ENCODE measurements at places on chromosomes 13 and 19. TPM values are rescaled to one million over a fixed set of nuclear protein-coding genes. Genes with fewer than 3 reads are reported as not detected.

- no peak for ATAC-seq
Observed at GRCh38 chr13:73138638-73139491, 80.1 kb downstream of the KLF5 start.

DNA sequence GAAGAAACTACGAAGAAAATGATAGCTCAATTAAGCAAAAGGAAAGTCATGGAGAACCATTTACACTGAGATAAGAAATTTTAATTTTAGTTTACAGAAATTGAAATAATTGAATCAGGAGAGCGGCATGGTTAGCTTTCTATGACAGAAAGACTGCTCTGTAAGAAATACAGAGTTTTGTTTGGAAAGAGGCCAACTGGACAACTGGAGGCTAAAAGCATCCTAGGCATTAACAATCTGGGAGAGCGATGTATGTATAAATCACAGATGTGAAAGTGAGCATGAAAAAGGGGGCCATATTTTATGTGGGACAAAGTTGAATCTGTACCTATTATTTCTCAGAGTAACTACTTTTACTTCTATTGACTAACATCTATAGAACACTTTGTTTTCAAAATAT is 1608.8 kb upstream of the PCDH20 start:
- ATAC-seq: no peak

GRCh38 chr19:29618434-29618833 is 12.4 kb downstream of the POP4 start:
- no peak for ATAC-seq

DNA sequence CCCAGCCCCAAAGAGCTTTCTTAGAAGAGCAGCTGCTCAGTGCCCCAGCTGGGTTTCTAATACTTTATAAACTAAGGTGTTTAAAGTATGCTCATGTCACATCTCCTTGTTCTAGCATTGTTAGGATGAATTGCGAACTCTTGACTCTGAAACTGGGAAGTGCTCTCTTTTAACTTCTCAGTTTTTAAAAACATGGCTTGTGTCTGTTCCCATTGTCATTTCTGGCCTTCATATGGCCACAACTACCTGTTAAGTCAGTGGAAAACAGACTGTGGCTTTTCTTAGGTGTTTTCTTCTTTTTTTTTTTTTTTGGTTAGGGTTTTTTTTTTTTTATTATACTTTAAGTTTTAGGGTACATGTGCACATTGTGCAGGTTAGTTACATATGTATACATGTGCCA is 164.7 kb downstream of the KCNRG start:
- ATAC-seq: no peak

- ATAC-seq: peak; percentile 59
Observed at GRCh38 chr13:37766502-37766901, 103.1 kb downstream of the TRPC4 start.

DNA sequence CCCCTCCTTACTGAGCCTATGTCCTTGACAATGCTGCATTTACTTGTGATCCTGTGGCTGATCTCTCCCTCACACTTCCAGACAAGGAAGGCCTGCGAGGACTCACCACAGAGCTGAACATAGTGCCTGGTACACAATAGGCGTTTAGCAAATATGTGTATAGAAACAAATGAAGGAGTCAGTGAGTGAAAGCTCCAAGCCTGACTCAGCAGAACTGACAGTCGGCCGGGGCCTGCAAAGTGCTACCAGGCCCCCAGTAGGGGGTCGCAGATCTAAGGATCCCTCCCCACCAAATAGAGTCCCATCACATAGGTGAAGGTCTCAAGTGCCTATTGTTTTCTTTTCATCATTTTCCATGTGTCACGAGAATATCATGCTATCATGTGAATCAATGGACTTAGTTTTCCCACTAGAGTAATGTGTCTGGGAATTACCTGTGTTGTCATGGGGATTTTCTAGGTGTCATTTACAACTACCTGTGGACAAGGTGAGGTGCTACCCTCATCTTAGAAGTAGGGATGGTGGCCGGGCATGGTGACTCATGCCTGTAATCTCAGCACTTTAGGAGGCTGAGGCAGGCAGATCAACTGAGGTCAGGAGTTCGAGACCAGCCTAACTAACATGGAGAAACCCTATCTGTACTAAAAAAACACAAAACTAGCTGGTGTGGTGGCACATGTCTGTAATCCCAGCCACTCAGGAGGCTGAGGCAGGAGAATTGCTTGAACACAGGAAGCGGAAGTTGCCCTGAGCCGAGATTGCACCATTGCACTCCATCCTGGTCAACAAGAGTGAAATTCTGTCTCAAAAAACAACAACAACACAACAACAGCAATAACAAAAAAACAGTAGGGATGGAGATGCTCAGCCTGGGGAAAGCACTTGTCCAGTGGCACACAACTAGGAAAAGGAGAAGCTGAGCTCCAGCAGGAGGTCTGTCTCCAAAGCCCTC is 50.3 kb upstream of the CYP2A7 start:
- no peak for ATAC-seq

DNA sequence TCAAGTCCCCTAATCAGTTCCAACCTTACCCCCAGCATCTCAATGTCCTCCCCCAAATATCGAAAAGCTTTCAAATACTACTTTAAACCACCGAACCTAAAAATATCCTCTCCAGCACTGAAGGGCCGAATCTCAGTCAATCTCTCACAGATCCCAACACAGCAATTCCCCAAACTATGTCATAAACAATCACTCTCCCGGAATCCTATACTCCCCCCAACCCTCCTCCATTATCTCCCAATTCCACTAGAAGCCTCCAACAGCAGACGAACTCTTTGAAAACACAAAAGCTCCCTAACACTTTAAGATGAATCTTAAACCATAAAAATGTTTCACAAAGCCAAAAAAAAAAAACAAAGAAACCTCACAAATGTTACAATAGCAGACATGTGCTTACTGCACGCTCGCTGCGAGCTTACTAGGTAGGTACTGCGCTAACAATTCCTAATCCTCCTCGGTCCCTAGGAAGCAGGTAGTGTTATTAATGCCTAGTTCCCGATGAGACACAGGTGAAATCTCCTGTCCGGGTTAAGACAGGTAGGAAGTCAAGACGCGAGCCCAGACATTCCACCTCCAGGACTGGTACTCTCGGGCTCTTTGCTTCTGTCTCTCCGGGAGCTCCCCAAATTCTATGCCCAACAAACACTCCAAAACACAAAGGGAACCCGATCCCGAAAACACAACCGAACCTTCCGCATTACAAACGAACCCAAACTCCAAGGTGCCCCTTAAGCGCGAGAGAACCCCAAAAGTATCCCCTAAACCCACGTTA is 14.2 kb downstream of the FBXO46 start:
- peak; percentile 3 for ATAC-seq

- ATAC-seq: peak; percentile 62
Observed at GRCh38 chr19:37905946-37906868, at the start of gene WDR87. WDR87 (minus strand) TSS chr19:37906594; CDS start chr19:37898239, 8,355 bp downstream.

- ATAC-seq: no peak
Observed at GRCh38 chr19:1810439-1811160, 1.5 kb downstream of the ATP8B3 start.

- ATAC-seq: no peak
Observed at GRCh38 chr19:35675589-35676140, 9.3 kb downstream of the UPK1A start.

- ATAC-seq: no peak
Observed at GRCh38 chr19:677601-678436, 1.6 kb downstream of the FSTL3 start.

- ATAC-seq: no peak
Observed at GRCh38 chr13:25379011-25379410, 7.2 kb downstream of the ATP8A2 start.

- ATAC-seq: no peak
Observed at GRCh38 chr13:27969866-27970229, 733 bp upstream of the CDX2 start.

DNA sequence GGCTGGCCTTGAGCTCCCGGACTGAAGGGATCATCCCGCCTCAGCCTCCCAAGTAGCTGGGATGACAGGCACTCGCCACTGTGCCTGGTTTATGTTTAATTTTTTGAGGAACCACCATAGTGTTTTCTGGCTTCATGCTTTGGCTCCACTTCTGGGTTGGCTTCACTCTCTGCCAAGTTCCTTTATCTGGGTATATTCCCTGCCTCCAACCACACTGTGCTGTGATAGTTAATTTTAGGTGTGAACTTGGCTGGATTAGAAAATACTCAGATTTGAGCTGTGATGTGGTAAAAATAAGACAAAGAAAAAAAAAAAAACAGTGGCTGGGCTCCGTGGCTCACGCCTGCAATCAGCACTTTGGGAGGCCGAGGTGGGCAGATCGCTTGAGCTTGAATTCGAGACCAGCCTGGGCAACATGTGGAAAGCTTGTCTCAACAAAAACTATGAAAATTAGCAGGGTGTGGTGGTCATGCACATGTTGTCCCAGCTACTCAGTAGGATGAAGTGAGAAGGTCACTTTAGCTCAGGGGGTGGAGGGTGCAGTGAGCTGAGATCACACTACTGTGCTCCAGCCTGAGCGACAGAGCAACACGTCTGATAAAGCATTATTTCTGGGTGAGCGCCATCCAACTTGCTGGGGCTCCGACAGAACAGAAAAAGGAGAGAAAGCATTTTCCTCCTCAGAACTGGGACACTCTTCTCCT is 7.5 kb upstream of the ILF3 start:
- peak; percentile 58 for ATAC-seq

DNA sequence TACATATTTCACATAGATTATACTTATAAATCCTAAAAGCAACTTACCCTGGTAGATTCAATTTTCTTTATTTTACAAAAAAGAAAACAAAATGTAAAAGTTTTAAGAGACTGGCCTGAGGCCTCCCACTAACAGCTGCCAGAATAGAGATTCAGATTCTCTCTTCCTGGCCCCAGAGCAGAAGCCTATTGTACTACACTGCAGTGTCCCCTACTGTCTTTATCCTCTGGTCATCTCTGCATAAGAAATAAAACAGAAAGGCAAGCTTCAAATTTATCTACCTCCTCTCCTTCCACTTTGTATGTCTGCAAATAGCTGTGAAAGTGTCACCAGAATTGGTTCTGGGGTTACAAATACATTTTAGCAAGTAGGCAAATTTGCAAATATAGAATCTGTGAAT is 1004.1 kb upstream of the PCDH9 start:
- peak; percentile 74 for ATAC-seq

DNA sequence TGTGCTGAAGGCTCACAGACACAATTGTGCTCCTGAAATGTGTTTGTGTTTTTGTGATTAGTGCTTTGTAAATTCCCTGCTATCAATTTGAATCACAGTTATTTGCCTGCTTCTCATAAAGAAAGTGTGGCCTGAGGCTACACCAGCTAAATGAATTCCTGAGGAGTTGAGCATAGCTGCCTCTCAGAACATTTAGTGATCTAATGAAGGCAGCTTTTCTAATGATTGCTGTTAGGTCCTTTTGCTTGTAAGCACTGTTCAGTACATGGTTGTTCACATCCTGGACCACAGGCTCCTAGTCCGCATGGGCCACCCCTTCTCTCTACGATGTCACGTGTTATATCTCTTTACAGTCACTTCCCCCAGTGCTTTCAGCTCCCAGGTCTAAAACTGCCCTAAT is 238.2 kb downstream of the B3GLCT start:
- ATAC-seq: peak; percentile 24

Gene BRME1
- 4.7 TPM for total RNA-seq

Gene CCDC169
- total RNA-seq: 1.5 TPM

Gene NCAN
- total RNA-seq: 17.5 TPM

Gene LRFN3
- 6.7 TPM for total RNA-seq

Gene WASF3
- total RNA-seq: 21.2 TPM

Gene ZNF565
- 4.7 TPM for total RNA-seq

Gene CRB3
- not detected for total RNA-seq

Gene AMER2
- total RNA-seq: 12.4 TPM

Gene ACER1
- total RNA-seq: 0.29 TPM

Gene PSG6
- 0.97 TPM for total RNA-seq
